ENCODE measurements at places on chromosomes 4 and X.

DNA sequence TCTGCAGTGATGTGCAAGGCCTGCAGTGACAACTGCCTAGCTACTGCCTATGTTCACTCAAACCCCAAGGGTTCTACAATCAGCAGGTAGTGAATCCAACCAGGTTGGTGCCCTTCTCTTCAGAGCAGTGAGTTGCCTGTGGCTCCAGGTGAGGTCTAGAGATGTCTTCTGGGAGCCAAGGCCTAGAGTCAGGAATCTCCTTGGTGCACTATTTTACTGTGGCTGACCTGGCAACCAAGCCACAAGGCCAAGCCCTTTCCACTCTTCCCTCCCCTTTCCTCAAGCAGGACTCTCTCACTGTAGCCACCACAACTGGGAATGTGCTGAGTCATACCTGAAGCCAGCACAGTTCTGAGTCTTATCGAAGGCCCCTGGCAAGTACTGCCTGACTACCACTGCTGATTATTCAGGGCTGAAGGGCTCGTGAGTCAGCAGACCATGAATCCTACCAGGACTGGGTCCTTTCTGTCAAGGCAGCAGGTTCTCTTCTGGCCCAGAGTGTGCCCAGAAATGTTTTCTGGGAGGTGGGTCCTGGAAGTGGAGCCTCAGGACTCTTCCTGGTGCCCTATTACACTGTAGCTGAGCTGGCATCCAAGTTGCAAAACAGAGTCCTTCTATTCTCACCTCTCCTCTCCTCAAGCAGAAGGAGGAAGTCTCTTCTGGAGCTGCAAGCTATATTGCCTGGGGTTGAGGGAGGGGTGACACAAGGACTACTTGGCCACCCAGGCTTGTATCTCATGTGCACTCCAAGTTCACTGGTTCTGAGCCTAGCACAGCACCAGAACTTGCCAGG lies 111.6 kb downstream of the BTC start:
- peak; percentile 72 for DNase-seq

DNA sequence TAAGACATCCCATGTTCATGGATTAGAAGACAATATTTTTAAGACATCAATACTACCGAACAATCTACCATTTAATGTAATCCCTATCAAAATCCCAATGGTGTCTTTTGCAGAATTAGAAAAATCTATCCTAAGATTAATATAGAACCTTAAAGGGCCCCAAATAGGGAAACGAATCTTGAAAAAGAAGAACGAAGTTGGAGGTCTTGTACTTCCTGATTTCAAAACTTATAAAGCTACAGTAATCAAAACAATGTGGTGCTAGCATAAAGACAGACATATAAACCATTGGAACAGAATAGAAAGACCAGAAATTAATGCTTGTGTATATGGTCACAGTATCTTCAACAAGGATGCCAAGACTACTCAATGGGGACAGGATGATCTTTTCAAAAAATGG lies 42.0 kb downstream of the CENPE start:
- DNase-seq = no peak

GRCh38 chr4:56206258-56206657 lies 181.0 kb downstream of the AASDH start:
- no peak for DNase-seq

- no peak for DNase-seq
Measured at GRCh38 chr4:118765399-118765798, 70.5 kb downstream of the SEC24D start.

GRCh38 chrX:7586126-7586525 lies 256.8 kb upstream of the VCX start:
- DNase-seq = no peak

DNA sequence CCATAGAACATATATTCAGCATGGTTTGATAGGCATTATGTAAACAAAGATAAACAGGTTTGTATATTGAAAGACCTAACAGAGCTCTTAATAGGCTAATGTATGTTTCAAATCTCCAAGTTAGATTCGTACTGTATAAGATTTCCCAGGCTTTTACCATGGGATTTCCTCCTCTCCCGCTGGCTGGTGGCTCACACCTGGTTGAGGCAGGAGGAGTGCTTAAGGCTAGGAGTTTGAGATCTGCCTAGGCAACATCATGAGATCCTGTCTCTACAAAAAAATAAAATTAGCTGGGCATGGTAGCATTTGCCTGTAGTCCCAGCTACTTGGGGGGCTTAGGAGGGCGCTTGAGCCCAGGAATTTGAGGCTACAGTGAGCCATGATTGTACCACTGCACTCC lies 5.4 kb downstream of the CPE start:
- DNase-seq = no peak

DNA sequence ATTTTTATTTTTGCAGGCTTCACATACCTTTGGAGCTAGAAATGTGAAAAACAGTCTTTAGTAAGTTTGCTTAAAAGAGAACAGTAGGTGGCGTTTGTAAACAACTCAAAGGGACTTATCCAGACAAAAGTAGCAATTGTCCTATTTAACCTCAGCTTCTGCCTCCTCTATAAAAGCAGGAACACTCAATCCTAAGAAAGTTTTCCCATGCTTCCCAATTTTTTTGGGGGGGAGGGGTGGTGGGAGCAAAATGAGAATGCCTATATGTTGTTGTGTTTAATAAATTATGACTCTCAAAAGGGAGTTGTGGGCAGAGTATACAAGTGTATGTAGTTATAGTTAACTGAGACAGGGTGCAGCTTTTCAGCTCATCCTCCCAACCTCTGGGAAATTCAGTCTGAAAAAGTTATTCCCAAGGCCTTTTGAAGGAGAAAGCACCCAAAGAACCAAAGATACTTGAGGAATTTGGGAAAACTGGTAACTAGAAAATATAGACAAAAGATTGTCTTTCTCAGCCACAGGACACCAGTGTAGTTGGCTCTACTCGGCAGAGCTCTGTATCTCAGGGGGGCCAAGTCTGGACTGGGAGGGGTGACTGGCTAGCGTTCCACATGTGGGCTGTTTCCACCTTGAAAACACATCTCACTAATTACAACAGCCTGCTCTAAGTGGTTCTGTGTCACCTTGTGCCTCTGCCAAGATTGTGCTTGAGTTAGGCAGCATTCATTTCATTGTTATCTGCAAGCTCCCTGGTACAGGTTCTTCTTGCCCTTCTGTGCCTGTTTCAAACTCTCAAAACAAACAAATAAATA lies 2.8 kb downstream of the SFRP2 start:
- no peak for DNase-seq

DNA sequence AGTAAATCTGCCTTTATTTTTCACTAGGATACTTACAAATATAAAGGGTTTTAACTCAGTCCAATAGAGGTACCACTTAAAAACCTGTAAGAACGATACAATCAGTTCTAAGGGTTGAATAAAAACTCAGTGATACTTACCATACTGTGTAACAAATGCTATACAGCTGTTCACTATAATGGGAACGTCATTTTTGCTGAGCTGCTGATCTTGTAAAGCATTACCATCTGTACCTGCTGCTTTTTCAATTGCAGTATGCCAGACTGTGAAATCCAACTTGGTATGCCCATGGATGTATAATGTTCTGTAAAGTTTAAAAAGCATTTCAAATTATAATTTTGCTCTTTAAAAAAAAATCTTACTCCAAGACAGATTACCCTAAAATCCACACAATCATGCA lies 111.2 kb downstream of the ARAP2 start:
- no peak for DNase-seq

DNA sequence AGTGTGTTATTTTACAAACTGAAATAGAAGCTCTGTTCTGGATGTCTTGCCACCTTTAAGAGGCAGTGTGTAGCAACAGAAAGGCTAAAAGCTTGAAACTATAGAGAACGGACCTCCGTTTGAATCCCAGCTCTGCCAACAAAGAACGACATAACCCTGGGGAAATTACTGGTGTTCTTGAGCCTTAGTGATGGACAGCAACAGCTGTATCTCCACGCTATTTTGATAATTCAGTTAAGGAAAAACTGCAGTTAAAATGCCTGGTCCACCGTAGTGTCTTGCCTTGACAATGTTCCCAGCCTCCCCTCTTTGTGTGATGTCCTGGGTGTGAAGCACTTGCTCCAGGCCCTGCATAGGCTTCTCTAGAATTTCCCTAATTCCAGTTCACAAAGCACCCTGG lies 256.8 kb upstream of the HS3ST1 start:
- no peak for DNase-seq

- DNase-seq = no peak
Measured at GRCh38 chrX:118350221-118350620, 4.3 kb downstream of the WDR44 start.

DNA sequence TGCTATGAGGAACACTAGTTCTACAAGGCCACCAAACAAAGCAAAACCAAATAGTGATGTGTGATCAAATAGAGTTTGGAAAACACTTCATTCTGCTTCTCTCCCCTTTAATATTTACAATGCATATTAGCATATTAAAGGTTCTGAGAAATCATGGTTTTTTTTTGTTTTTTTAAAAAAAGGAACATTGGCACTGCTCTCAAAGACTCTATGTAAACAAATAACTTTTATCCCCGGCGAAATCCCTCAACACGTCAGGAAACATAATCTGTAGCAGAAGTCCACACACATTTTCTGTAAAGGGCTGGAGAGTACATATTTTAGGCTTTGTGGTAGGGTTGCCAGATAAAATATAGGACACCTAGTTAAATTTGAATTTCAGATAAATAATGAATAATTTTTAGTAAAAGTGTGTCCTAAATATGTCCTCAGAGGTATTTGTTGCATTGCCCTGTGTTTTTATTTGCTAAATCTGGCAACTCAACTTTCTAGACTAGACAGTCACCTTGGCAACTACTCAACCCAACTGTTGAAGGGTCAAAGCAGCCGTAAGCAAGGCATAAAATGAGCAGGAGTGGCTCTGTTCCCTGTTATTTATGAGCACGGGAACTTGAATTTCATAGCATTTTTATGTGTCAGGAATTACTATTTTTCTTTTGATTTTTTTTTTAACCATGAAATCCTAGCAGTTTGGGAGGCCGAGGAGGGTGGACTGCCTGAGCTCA lies 8.6 kb downstream of the SPATA4 start:
- no peak for DNase-seq

DNA sequence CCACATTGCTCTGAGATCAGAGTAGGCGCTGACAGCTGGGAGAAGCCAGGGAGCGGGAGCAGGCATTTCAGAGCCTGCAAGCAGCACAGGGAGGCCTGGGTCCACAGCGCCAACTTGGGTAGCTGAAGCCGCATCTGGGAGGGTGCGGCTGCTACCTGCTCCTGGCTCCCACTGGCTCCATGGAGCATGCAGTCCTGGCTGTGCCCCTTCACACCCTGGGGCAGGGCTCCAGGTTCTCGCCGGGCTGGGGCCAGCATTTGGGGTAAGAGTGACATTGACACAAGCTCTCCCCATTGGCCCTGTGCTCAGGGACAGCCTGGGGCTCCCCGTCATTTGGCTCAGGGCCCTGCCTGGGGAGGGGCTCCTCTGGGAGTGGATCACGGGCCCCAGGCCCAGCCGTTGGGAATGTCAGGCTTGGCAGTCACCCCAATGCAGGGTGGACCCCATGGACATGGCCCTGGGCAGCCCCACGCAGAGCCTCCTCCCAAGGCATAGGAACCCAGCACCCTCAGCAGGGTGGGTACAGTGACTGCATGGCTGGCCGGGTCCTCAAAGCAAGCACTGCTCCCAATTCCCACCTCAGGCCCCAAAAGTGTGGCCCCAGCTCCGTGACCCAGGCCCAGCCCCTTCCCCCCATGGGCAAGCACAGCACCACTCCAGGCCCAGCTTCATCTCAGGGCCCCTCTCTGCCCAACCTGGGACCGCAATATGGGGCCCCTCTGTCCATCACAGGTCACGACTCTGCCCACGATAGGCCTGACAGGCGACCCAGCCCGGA lies 82.4 kb downstream of the PRDM5 start:
- DNase-seq = no peak

DNA sequence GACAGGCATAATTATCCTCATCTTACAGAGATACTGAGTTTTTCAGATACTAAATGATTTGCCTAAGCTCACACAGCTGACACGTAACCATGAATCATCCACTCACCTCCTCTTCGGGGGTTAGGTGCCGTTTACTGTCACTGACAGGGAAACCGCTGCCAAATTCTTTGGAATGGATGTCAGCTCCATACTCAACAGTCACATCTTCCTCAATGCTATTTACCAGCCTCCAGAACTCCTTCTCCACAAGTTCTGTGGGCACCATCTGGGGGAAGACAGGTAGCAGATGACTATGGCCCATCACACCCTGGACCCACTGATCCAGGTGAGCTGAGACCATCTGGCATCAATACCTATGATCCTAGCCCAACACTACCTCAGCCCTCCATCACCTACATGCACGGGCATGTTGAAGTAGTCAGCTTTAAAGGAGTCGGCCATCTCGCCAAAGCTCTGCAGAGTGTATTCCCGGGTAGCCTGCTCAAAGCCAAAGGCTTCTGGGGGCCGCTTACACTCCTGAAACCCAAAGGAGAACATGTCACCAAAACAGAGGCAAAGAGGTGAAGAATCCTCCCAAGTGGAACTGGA lies 13.5 kb downstream of the KDM5C start:
- no peak for DNase-seq

DNA sequence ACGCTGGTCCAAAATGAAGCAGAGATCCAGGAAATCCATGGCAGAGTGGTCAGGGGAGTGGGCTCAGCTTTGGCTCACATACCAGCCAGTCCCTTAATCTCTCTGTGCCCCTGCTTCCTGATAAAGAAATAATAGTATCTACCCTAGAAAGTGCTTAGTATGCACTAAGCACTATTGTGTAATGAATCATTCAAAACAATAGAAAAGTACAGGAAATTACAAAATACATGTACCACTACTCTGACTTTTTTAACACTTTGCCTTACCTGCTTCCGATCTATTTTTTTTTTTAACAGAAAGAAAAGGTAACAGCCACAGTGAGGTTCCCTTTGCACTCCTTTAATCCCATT lies 49.9 kb downstream of the TBC1D9 start:
- DNase-seq = no peak

- no peak for DNase-seq
Measured at GRCh38 chr4:15891312-15891711, 47.2 kb downstream of the FGFBP1 start.

DNA sequence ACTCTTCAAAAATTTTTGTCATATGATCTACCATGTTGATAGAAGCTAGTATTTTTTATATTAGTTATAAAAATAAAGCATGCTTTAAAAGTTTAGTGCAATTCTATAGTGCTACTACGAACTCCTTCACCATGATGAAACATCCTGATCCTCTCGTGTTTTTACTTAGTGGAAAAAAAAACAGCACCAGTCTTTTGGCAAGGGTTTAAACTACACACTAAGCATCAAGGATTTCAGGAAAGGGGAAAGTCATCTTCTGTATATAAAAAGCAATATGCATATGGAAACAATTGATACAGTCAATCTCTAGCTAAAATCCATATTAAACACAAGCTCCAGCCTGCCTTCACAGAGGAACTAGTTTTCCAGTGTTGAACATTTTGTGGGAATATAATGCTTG lies 18.7 kb downstream of the CHM start:
- no peak for DNase-seq

- DNase-seq = no peak
Measured at GRCh38 chr4:159195361-159195769, 92.5 kb downstream of the RAPGEF2 start.

DNA sequence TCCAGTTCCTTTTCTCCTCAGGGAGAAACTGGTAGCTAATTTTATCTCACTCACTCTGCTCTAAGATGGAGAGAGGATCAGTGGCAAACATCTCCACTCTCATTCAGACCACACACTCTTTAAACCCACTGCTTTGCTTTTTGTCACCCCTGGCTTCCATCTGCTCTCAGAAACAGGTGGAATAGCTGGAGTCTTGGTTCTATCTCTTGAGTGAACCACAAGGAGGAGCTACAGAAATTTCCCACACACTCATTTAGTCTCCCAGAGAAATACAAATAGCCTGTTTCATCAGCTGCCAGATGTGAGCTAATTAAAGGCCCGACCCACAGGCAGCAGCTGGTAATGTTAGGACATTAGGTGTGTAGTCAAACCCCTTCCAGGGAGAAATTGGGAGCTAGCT lies 96.6 kb downstream of the STPG2 start:
- peak; percentile 46 for DNase-seq

- no peak for DNase-seq
Measured at GRCh38 chr4:123986268-123986798, 589.7 kb downstream of the SPRY1 start.

All from H9 (cell line).